GM12864 (cell line): ENCODE measurements at places on chromosomes 5 and 9.

DNA sequence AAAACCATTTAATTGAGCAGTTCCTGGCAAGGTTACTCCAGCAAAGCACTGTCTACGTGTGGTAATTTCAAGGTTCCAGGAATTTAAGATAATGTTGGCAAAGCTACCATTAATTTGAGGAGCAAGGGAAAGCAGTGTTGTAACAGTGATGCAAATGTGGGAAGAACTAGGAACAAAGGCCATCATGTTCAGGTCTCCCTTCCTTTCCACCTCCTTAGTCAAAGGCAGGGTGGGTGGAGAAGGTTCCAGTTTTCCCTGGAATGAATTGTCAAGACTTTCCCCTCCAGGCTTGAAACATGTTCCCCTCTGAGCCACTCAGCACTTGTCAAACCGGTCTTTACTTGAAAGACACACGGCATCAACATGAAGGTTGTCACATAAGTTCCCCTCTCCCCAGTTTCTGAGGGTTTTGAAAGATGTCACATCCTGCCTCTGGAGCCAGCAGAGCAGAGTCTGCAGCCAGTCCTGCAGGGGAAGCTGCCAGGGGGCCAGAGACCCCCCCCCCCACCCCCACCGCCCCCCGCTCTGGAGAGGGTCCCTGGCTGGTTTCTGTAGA lies 226.0 kb downstream of the GAS1 start:
- no peak for DNase-seq

GRCh38 chr5:132689513-132689912 lies 15.7 kb downstream of the IL4 start:
- no peak for DNase-seq

DNA sequence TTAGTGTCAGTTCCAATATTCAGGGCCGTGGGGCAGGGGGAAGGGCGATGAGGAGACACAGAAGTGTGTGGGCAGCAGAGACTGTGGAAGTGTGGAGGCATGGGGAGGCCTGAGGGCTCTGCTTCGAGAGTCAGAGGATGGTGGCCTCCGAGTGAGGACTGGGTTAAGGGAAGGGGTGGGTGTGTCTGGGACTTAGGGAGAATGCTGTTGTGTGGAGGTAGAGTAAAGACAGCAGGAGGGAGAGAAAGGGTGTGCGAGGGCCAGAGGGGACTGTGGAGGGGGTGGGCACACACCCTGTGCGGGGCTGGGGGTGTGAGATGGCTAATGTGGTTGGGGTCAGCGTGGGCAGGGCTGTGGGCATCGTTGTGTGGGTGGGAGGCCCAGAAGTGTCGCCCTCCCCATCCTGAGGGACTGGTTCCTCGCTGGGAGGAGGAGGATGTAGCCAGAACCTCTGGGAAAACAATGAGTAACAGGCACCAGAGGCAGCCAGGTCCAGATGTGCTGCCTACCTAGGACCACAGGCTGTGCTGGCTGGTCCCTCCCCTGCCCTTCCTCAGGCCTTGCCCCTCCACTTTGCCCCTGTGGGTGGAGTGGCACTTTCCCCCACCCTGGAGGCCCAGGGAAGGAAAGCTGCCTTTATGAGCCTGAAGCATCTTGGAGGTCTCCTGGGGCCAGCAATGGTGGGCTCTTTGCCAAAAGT lies 4.2 kb downstream of the USP20 start:
- DNase-seq: no peak

GRCh38 chr9:95027914-95028852 lies 289.3 kb downstream of the FANCC start:
- DNase-seq: no peak

- DNase-seq: no peak
These were observed 23.4 kb downstream of the LURAP1L start for GRCh38 chr9:12798066-12798770.

DNA sequence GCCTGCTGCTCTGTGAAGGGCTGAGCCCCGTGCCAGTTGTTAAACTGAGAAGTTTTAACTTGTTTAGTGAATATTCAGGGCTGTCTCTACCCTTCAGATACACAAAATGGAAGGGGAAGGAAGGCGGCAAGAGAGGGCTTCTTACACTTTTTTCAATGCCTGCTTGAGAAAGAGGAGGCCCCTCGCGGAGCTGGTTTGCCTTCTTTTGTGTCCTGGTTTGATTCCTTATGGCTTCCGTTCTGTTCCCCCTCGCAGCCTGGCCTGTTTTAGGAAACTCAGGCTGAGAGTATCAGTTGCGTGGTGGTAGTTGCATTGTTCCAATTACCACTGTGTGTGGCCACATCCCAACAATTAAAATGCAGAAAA lies 1.0 kb downstream of the FAM53C start:
- DNase-seq: no peak

- DNase-seq: no peak
These were observed 103.4 kb upstream of the DMRTA1 start for GRCh38 chr9:22343218-22343611.

GRCh38 chr5:66284588-66285342 lies 140.7 kb downstream of the SREK1 start:
- no peak for DNase-seq

DNA sequence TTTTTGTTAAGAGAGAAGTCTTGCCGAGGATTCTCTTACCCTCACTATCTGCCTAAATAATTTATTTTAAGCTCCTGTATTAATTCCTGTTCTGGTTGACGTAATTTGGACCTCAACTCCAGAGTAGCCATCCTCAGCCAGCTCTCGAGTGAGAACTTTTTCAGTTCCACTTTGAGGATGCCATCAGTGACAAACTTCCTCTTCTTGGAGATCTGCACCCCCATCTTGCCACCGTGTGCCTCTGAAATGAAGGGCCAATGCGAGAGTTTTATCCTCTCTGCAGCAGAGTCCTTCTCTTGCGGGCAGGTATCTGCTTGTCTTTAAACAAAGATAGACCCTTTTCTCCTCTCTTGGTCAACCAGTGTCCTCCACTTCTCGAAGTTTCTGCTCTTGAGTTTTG lies 19.5 kb upstream of the TMEM174 start:
- DNase-seq: no peak

GRCh38 chr5:171906703-171907590 lies 99.5 kb downstream of the FBXW11 start:
- no peak for DNase-seq

DNA sequence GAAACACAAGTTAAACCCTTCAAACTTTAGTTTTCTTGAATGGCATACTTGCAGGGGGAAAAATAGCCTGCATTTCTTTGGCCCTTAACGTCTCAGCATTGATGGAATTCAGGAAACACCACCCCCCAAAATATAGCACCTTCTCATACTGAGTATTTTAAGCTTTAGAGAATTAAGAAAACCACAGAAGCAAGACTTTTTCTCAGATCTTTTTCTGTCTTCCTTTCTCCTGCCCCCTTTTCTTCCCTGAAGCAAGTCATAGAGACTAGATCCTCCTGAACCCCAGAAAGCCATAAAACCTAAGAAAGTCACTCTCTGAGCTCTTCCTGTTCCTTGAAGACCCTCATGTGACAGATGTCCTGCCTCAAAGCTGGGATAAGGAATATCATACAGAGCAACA lies 1069.9 kb downstream of the EFNA5 start:
- DNase-seq: no peak

DNA sequence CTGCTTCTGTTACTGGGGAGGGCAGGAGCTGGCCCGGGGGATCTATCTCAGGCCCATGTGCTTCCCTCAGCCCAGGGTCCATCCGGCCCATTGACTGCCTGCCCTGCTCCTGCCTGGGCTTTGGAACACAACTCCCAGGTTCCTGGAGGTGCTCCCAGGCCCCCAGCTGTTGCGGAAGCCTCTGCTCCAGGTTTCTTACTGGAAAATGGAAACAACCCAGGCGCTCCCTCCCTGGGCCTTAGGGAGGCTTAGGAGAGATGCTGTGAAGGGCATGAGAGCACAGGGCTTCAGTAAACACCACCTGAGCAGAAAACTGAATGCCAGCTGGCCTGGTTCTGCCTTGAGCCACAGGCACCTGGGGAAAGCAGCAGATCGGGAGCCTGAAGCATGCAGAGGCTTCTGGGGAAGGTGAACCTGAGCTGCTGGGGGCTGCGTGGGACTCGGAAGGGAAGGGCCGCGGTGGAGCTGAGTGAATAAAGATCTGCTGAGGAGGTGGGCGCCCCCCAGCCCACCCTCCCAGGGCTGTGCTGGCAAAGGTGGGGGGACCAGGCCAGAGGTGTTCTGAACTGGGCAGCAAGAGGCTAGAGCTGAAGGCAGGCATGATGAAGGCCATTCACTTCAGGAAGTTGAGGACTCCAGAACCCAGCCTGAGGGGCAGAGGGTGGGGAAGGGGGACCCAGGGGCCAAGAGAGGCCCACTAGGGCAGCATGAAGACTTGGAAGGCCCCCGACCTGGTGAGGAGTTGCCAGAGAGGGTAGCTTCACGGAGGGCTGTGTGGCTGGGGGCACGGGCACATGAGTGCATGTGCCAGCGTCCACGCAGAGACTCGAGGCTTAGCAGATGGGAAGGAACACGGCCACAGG lies 64.8 kb downstream of the SHB start:
- no peak for DNase-seq

- DNase-seq: no peak
These were observed 123.1 kb upstream of the ZNF608 start for GRCh38 chr5:124869426-124870033.

DNA sequence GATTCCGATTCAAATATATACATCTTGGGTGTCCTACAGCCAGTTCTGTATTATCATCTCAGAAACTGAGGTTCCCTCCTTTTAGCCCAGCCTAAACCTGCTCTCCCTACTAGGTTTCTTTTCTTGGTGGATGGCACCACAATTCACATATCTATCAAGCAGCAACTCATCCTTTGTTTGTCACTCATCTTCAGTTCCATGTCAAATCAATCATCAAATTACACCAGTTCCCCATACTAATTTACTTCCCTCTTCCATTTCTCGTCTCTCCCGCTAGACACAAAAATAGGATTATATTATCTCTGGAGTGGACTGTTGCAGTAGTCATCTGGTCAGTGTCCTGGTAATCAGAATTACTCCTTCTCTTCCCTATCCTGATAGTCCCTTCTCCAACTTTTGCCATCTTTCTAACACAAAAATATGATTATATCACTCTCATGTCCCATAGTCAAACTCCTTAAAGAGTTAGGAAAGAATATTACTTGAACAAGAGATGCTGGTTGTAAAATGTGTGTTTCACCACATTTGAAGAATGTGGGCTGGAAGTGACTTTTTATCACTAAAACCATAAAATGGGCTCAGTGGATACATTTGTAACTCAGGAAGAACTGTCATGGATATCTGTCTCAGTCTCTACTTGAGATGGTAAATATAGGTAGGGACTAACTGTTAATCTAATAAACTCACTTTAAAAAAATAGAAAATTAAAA lies 69.1 kb upstream of the RICTOR start:
- no peak for DNase-seq

DNA sequence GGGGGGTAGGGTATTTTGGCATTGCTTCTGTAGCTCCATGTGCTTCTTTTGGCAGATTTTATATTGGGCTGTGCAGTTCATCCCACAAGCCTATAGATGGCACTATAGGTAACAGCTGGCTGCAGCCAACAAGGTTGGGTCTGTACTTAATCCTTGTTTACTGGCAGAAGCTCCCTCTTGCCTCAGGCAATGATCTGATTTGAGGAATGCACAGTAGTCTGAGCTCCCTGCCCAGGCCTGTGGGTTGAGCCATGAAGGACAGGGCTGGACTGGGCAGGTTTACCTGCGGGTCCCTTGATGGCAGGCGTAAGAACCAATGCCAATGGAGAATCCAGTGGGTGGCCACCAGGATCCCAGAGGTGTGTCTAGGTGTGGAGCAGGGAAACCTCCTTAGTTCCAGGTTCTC lies 11.7 kb upstream of the OR1J2 start:
- no peak for DNase-seq

GRCh38 chr5:9587135-9587534 lies 41.3 kb upstream of the SEMA5A start:
- no peak for DNase-seq

GRCh38 chr9:38622951-38623350 lies 2.6 kb upstream of the ANKRD18A start:
- DNase-seq: no peak

- DNase-seq: no peak
These were observed 391.1 kb upstream of the GRIA1 start for GRCh38 chr5:153099328-153099727.

DNA sequence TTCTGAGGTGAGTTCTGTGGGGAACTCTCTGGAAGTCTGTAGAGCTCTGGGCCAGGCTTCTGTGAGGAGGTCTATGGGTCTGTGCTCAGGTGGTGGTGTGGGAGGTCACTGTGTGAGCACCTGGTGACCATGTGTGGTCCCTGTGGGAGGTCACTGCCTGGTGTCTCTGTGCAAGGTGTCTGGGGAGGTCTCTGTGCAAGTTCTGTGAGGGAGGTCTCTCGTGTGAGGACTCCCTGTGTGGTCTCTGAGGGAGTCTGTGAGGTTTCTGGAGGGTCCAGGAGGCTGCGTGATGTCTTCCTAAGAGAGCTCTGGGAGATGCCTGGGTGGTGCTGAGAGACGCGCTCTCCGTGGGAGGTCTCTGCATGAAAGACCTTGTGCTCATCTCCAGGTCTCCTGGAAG lies 6.0 kb upstream of the SPATA31E1 start:
- DNase-seq: no peak

- no peak for DNase-seq
These were observed 27.8 kb downstream of the PRRC2B start for GRCh38 chr9:131421691-131422090.

DNA sequence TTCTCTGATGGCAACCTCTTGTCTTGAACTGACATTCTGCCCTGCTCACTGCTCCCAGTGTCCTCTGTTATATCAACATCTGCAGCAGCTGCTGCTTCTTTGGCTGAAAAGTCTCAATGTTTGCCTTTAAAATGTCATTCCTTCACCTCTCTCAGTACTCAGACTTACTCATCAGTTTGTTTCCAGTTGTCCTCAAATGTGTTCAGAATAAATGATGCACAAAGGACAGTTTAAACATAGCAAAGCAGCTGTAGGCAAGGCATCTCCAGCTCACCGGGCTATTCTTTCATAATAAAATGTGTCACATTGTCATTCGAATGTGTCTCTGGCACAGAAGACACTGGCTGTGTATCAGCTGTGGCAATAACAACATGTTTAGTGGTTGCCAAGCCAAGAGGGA lies 590.9 kb upstream of the ZNF608 start:
- DNase-seq: no peak

- no peak for DNase-seq
These were observed 3.4 kb downstream of the SLC6A19 start for GRCh38 chr5:1204693-1205242.

GRCh38 chr5:139494256-139494655 lies 11.7 kb upstream of the STING1 start:
- DNase-seq: no peak

DNA sequence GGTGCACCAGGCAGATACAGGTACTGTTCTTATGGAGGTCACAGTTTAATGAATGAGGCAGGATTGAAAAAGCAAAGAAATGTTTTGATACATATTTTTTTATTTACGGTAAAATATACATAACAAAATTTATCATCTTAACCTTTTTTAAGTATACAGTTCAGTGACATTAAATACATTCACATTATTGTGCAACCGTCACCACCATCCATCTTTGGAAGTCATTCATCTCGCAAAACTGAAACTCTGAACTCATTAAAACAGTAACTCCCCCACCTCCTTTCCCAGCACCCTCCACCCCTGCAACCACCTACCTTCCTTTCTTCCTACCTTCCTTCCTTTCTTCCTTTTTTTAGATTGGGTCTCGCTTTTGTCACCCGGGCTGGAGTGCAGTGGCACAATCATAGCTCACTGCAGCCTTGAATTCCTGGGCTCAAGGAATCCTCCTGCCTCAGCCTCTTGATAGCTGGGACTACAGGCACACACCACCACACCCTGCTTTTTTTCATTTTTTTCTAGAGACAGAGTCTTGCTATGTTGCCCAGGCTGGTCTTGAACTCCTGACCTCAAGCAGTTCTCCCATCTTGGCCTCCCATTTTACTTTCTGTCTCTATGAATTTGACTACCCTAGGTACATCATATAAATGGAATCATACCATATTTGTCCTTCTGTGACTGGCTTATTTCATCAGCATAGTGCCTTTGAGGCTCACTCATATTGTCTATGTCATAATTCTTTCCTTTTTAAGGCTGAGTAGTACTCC lies 22.5 kb upstream of the PSD2 start:
- no peak for DNase-seq
